Neural progenitor cell (in vitro differentiated cells): ENCODE measurements at places on chromosomes 5 and 9. TPM values are rescaled to one million over a fixed set of nuclear protein-coding genes. Genes with fewer than 3 reads are reported as not detected.
A peak's percentile ranks its signal among the peaks of the same experiment; 100 is the strongest.

The PLEKHG4B gene
- 28.8 and 63.1 TPM in 2 replicates for total RNA-seq

The AGPAT2 gene
- total RNA-seq, result 2.4 and 3.4 TPM in 2 replicates

The HBEGF gene
- 2.4 and 3.4 TPM in 2 replicates for total RNA-seq

The PTGDS gene
- not detected in 2 replicates for total RNA-seq

DNA sequence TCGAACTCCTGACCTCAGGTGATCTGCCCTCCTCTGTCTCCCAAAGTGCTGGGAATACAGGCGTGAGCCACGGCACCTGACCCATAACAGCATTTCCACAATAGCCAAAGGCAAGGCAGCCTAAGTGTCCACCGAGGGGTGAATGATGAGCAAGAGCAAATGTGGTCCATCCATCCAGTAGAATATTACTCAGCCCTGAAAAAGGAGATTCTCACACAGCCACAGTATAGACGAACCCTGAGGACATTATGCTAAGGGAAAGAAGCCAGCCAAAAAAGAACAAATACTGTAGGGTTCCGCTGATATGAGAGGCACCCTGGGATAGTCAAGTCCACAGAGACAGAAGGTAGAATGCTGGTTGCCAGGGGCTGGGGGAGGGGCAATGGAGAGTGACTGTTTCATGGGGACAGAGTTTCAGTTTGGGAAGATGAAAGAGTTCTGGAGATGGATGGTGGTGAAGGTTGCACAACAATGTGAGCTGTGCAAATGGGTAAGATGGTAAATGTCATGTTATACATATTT is 7.0 kb downstream of the LAMC3 start:
- no peaks in the 10 kb centered on the region for H3K36me3 ChIP-seq
- DNase-seq, result no peak
- H3K4me1 ChIP-seq, result peaks cover 8% of the 10 kb centered on the region
- H3K27me3 ChIP-seq, result peaks cover 3% of the 10 kb centered on the region
- H3K27ac ChIP-seq, result no peak overlapping the region

GRCh38 chr5:171858303-171858702 is 72.7 kb downstream of the SMIM23 start:
- no peaks in the 10 kb centered on the region for H3K27me3 ChIP-seq
- peaks cover 14% of the 10 kb centered on the region for H3K4me1 ChIP-seq
- H3K27ac ChIP-seq, result peak overlapping the region; percentile 91
- no peaks in the 10 kb centered on the region for H3K36me3 ChIP-seq
- no peak overlapping the region for H3K4me3 ChIP-seq

DNA sequence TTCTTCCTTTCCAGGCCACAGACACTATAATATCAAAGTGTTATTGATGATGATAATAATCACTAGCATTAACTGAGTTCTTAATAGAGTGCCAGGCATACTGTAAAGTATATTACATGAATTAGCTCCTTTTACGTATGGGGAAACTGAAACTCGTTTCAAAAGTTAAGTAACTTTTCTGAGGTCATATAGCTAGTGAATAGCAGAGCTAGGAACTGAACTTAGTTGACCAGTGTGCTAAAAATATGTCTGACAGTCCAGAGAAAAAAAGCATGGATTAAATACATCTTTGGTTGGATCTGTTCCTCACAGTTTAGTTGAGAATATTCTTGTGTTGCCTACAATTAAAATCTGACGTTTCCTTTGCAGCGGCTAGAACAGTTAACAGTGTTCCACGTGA is 18.4 kb upstream of the CATSPER3 start:
- no peak overlapping the region for H3K4me3 ChIP-seq
- H3K36me3 ChIP-seq, result peaks cover 3% of the 10 kb centered on the region
- H3K4me1 ChIP-seq, result peaks cover 23% of the 10 kb centered on the region
- H3K27ac ChIP-seq, result no peak overlapping the region
